Neural crest cell (in vitro differentiated cells): ENCODE measurements at places on chromosomes 12 and 14. TPM values are rescaled to one million over a fixed set of nuclear protein-coding genes. Genes with fewer than 3 reads are reported as not detected.

The CSRP2 gene
- 76.4 and 80.8 TPM in 2 replicates for total RNA-seq

The DPPA3 gene
- total RNA-seq, result not detected in 2 replicates

The KRT3 gene
- total RNA-seq, result not detected in 2 replicates

GRCh38 chr12:541676-542324 is 82.1 kb downstream of the B4GALNT3 start:
- peaks cover 32% of the 10 kb centered on the region for H3K4me1 ChIP-seq
- H3K27me3 ChIP-seq, result peaks cover 17% of the 10 kb centered on the region
- no peak for DNase-seq
- H3K36me3 ChIP-seq, result no peaks in the 10 kb centered on the region
- H3K27ac ChIP-seq, result peak overlapping the region; percentile 92

DNA sequence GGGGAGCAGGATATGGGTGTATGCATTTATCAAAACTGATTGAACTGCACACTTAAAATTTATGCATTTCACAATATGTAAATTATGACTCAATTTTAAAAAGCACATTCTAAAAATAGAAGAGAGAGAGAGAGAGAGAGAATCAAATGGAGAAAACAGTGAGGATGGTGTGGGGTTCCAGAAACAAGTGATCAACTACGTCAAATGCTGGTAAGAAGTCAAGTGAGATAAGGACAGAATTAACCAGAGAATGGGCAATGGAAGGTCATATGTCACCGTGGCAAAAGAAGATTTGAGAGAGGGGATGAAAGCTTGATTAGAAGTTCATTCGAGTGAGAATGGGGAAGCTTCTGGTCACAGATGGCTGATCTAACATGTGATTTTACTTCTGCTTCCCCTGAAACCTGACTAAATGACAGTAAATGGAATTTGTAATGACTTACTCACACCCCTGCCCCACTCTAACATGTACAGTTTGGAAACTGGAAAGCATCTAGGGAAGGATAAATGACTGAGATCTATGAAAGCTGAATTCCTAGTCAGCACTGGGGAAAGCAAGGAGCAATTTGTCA is 276.5 kb upstream of the AMIGO2 start:
- H3K4me3 ChIP-seq, result no peak overlapping the region
- H3K27me3 ChIP-seq, result no peaks in the 10 kb centered on the region
- no peak overlapping the region for H3K27ac ChIP-seq

DNA sequence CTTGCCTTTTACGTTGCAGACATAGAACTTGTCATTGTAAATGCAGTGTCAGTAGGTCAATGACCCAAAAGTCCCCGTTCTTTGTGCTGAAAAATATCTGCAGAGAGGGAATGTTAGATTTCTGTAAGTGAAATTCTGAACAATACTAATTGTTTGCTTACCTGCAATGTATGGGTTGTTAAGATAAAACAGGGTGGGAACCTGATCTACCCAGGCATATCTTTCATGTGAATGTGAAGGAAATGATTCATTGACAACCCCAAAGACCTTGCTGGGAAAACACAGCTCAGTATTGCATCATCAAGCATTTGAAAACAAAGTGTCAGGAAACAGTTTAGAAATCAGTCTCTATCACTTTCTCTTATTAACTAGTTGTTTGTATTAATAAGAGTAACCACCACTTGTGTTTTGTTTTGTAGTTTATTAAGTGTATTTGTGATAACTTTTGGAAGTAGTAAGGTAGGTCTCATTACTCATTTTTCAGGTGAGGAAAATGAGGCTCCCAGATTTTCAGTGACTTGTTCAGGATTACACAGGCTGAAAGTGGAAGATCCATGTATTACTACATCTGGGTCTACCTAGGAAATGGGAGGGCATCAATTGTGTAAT is 57.9 kb upstream of the SLC38A2 start:
- no peak for DNase-seq
- no peak overlapping the region for H3K27ac ChIP-seq
- no peak overlapping the region for H3K4me3 ChIP-seq
- peaks cover 7% of the 10 kb centered on the region for H3K36me3 ChIP-seq
- H3K4me1 ChIP-seq, result peaks cover 9% of the 10 kb centered on the region

- H3K27ac ChIP-seq, result no peak overlapping the region
- no peaks in the 10 kb centered on the region for H3K27me3 ChIP-seq
- no peaks in the 10 kb centered on the region for H3K36me3 ChIP-seq
- DNase-seq, result no peak
- peaks cover 18% of the 10 kb centered on the region for H3K4me1 ChIP-seq
- no peak overlapping the region for H3K4me3 ChIP-seq
Observed at GRCh38 chr12:13816394-13816793, 165.0 kb downstream of the GRIN2B start.

DNA sequence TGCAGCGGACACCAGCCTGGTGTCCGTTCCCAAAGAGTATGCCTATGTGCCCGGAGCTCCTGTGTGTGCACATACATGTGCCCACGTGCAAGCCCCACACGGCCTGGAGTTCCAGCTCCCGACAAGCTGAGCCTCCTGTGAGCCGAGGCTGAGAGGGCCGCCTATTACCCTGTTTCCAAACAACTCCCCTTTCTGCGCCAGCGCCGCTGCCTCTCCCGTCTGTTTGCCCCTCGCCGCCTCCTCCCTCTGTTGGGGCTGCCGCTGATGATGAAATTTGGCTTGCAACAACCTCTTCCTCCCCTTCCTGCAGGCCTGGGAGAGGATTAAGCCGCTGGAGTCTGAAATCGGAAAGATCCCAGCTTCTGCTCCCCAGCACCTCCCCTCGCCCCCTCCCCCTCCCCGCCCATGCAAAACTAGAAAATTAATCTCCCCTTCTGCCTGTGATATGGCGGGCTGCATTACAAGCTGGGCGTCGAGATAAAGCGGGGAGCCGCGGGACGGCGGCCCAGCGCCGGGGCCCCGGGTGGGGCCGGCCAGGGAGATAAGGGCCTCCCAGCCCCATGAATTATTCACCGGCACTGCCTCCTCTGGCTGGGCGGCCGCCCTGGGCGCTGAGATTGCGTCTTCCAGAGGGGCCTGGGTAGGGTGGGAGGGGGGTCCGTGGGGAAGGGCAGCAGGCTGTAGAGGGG is 6.8 kb upstream of the ASIC1 start:
- no peak overlapping the region for H3K27ac ChIP-seq
- H3K4me3 ChIP-seq, result no peak overlapping the region
- H3K36me3 ChIP-seq, result no peaks in the 10 kb centered on the region
- peaks cover 21% of the 10 kb centered on the region for H3K4me1 ChIP-seq

GRCh38 chr12:83574142-83574541 is 887.4 kb downstream of the TMTC2 start:
- no peaks in the 10 kb centered on the region for H3K27me3 ChIP-seq
- H3K4me3 ChIP-seq, result no peak overlapping the region

- H3K27ac ChIP-seq, result no peak overlapping the region
- peak; percentile 10 for DNase-seq
- H3K27me3 ChIP-seq, result peaks cover 25% of the 10 kb centered on the region
Observed at GRCh38 chr12:107448198-107448597, 237.4 kb upstream of the PWP1 start.

- no peak overlapping the region for H3K4me3 ChIP-seq
- H3K27ac ChIP-seq, result no peak overlapping the region
- H3K36me3 ChIP-seq, result no peaks in the 10 kb centered on the region
Observed at GRCh38 chr14:77133720-77134338, 7.8 kb downstream of the ZDHHC22 start.

DNA sequence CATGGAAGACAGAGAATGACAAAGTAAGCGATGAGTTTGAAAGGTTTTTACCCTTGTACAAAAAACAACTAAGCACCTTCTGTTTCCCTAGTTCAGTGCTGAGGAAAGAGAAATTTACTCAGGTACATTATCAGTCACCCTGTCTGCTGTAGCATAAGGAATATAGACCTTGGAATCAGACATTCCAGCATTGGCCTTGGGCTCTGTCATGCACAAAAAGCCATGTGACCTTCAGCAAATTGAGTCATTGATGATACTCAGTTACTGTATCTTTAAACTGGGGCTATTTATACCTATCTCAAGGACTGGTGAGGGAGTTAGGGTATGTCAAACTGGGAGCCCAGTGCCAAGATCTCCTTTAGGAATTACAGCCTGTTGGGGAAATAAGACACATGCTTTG is 19.3 kb upstream of the TCL1A start:
- no peaks in the 10 kb centered on the region for H3K4me1 ChIP-seq
- no peaks in the 10 kb centered on the region for H3K36me3 ChIP-seq
- no peak overlapping the region for H3K4me3 ChIP-seq
- H3K27me3 ChIP-seq, result peaks cover 38% of the 10 kb centered on the region
- H3K27ac ChIP-seq, result no peak overlapping the region

- DNase-seq, result no peak
- peak overlapping the region; percentile 86 for H3K27ac ChIP-seq
- no peaks in the 10 kb centered on the region for H3K36me3 ChIP-seq
- H3K27me3 ChIP-seq, result peaks cover 35% of the 10 kb centered on the region
- peak overlapping the region; percentile 94 for H3K4me3 ChIP-seq
Observed at GRCh38 chr12:48866052-48866711, 512 bp upstream of the RND1 start.

GRCh38 chr12:6041891-6042290 is 82.6 kb downstream of the VWF start:
- DNase-seq, result no peak
- peaks cover 5% of the 10 kb centered on the region for H3K27me3 ChIP-seq
- no peaks in the 10 kb centered on the region for H3K36me3 ChIP-seq
- no peak overlapping the region for H3K4me3 ChIP-seq

DNA sequence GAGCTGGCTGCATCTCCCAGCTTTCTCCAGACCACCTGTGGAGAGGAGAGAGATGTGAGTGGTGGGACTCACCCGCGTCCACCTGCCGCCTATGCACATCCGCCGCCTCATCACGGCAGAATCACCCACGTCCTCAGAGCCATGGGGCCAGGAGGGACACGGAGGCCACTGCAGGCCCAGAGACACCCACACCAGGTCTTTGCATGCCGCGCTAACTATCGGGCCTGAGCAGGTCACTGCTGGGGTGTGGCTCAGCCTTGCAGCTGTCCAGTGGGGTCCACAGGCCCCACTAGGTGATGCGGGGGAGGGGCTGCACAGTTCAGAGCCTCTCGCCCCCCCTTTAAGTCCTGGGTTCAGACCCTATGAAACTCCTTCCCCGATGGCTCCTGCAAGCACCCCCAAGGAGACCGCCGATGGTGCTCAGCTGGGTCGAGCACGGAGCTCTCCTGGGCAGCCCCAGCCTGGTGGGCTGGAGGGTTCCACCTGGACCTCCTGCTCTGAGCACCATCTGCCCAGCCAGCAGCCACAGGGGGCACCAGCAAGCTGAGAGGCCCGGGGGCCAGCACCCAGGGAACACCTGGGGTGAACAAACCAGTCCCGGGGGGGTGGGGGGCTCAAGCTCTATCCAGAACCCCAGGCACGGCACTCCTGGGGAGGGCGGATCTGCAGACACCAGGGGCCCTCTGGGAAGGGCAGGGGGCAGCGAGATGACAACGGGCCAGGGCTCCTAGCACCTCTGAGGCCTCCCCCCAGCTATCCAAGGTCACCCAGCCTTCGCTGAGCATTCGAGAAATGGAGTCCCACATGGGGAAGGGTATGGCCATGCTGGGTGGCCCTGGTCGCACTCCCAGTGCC is 34.3 kb downstream of the CCNK start:
- no peaks in the 10 kb centered on the region for H3K36me3 ChIP-seq
- H3K27me3 ChIP-seq, result no peaks in the 10 kb centered on the region
- H3K4me3 ChIP-seq, result no peak overlapping the region
- DNase-seq, result no peak
- H3K4me1 ChIP-seq, result peaks cover 13% of the 10 kb centered on the region
- no peak overlapping the region for H3K27ac ChIP-seq

- peaks cover 31% of the 10 kb centered on the region for H3K4me1 ChIP-seq
- no peak for DNase-seq
- H3K27me3 ChIP-seq, result no peaks in the 10 kb centered on the region
- no peak overlapping the region for H3K4me3 ChIP-seq
- no peak overlapping the region for H3K27ac ChIP-seq
Observed at GRCh38 chr12:105761075-105761474, 377.7 kb downstream of the NUAK1 start.
